ENCODE measurements at places on chromosomes 2 and 18.

- no peak for DNase-seq
Observed at GRCh38 chr2:64120008-64120407, 24.2 kb downstream of the PELI1 start.

- no peak for DNase-seq
Observed at GRCh38 chr2:2742726-2743125, 411.7 kb upstream of the MYT1L start.

DNA sequence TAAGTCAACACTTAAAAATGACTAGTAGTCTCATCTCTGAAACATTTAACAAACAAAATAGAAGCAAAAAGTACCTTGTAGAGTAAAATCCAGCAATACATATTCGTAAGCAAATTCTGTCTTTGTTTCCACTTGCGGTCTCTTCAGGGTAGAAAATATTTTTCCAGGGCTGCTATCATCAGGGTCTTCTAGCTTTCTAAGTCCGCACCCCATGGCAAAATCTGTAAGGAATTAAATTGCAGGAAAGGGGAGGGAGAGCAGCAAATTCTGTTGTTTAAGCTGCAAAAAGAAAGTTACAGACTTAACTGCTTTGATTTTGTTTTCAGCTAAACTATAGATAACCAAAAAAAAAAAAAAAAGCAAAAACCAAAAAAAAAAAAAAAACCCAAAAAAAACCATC lies at the start of gene RFTN2:
TSS of gene RFTN2 (minus strand) at position 342 of the 400 bp plus-strand sequence. CDS start at position 213, 129 bp downstream.
- no peak for DNase-seq

- DNase-seq: no peak
Observed at GRCh38 chr2:16653799-16654198, 11.8 kb downstream of the CYRIA start.

GRCh38 chr18:58041633-58042032 lies 2.4 kb upstream of the NEDD4L start:
- DNase-seq: peak; percentile 79

DNA sequence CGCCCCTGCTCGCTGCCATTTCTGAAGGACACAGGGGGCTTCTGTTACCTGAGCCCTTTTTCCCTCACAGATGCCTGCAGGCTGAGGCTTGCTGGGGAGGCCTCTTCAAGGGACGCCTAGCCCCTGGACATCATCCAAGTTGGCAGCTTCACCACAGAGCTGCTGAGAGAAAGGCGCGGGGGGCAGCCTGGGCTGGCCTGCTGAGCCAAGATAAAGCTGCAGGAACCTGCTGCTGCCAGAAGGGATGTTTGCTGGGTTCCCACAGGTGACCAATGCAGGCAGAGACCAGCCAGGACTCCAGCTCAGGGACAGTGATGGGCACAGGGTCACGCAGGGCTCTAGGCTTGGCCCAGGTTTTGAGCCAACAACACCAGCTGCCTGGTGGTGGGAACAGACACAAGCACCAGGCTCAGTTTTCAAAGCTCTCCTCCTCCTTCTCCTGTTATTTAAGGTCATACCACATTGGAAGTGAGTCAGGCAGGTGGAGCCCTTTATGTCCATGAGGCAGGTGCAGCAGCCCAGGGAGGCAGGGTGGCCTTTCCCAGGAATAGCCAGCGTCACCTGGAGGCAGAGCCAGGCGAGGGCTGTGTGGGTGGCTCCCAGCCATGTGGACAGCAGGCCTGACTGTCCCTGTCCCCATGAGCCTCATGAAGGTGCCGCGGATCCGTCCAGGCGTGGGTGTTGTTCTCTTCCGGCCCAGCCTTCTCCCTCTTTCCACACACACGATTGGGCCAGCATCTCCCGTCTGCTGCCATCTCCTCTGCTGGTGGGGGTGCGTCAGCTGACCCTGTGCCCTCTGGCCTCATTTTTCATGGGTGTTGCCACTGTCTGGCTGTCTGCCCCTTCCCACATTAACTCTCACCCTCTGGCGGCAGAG lies 515.5 kb upstream of the MYT1L start:
- peak; percentile 100 for DNase-seq

GRCh38 chr2:238256594-238257104 lies 16.8 kb upstream of the HES6 start:
- DNase-seq: peak; percentile 86

GRCh38 chr2:406876-407275 lies 119.0 kb upstream of the ALKAL2 start:
- DNase-seq: peak; percentile 33

DNA sequence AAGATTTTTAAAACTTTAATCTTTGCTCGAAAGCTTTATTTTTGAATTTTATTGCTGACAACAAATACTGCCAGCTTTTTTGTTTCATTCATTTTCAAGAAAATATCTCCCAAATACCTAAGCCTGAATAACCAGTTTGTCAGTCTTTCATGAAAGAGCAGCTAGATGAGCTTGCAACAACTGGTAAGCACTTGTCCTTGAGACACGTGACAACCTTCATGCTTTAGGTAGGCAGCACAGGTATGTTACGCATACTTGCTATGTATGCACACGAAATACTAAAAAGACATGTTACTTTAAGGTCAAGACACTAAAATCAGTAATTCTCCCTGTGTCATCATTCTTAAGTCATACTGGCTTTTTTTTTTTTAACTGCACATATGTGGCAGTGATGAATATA lies 12.3 kb downstream of the CEBPZ start:
- DNase-seq: no peak
